ENCODE measurements at places on chromosomes 2 and 18.

DNA sequence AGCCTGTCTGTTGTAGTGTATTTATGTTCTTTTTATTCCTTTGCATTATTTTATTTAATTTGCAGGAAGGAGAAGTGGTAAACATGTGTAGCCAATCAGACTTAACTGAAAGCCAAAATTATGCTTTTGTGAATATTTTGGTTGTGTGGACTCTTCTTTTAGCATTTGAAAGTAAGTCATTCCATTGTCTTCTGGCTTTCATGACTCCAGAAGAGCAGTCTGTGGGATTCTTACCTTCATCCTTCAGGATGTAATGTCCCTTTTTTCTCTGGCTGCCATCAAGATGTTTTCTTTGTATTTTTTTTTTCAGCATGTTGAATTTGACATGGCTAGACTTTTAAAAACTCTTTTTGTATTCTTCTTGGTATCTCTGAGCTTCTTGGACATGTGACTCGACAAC, 895.2 kb upstream of the ZEB2 start:
- DNase-seq: no peak

DNA sequence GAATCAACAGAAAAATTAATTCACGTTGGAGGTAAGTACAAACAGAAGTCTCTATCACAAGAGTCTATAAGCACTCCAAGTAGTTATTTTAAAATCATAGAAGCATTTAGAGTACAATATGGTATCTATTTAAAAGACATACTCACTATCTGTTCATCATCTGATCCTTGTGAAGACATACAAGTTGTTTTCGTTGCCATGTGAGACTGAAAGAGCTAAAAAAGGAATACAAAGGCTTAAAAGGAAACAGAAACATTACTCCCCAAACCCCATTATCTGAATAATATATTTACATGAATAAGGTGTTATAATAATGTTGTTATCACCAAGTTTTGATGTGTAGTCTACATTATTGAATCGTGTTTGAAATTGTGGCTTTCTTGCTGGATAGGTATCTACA, 20.9 kb downstream of the SEPTIN10 start:
- DNase-seq: no peak

DNA sequence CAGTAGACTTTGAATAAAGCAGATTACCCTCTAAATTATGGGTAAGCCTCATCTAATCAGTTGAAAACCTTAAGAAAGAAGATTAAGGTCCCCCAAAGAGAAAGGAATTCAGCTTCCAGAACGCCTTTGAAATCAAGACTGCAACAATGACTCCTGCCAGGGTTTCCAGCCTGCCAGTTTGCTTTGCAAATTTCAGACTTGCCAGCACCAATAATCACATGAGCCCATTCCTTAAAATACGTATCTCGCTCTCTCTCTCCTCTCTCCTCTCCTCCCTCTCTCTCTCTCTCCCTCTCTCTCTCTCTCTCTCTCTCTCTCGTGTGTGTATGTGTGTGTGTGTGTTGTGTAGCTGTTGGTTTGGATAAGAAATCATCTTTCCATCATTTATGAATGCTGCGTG, 184.2 kb downstream of the PDE1A start:
- DNase-seq: no peak

DNA sequence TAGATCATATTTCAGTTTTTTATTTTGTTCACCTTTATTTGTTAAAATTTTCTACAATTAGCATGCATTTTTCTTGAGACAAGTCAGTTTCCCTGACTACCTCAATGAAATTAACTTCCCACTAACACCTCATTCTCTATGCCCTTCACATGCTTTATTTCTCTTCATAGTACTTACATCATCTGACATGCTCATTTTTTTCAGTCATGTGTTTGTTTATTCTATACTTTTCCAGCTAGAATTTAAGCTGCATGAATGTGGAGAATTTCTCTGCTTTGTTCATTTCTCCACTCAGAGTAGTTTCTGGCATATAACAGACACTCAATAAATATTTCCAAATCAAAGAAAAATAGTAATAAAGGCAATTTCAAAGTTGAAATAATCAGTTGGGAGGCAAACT, 78.9 kb upstream of the SCN7A start:
- DNase-seq: no peak

GRCh38 chr18:30650499-30650898, 392.0 kb downstream of the DSC3 start:
- DNase-seq: no peak

GRCh38 chr2:10495311-10495987, 47.3 kb upstream of the ODC1 start:
- DNase-seq: no peak

GRCh38 chr18:12651651-12652050, 6.3 kb downstream of the SPIRE1 start:
- no peak for DNase-seq

- DNase-seq: no peak
Measured at GRCh38 chr2:241063093-241063551, 39.0 kb downstream of the MTERF4 start.

DNA sequence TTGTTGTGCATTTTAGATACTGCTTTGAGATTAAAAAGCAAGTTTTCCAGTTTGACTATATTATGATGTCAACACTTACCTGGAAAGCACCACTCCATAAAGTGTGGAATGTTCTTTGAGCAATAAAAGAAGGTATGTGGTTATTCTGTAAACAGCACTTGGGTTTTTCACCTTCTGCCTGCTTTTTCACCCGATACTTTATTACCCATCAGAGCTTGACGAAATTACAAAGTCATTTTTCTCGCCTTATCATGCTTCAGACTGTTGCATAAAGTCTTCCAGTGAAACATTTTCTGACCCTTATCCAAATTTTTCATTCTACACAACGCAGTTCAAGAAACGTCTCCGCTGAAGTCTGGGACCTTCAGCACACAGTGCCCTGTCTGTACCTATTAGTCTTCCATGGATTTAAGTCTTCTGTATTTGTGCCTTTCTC, 25.2 kb downstream of the CAB39 start:
- DNase-seq: no peak

GRCh38 chr2:138997856-138998517, 217.8 kb upstream of the NXPH2 start:
- no peak for DNase-seq

DNA sequence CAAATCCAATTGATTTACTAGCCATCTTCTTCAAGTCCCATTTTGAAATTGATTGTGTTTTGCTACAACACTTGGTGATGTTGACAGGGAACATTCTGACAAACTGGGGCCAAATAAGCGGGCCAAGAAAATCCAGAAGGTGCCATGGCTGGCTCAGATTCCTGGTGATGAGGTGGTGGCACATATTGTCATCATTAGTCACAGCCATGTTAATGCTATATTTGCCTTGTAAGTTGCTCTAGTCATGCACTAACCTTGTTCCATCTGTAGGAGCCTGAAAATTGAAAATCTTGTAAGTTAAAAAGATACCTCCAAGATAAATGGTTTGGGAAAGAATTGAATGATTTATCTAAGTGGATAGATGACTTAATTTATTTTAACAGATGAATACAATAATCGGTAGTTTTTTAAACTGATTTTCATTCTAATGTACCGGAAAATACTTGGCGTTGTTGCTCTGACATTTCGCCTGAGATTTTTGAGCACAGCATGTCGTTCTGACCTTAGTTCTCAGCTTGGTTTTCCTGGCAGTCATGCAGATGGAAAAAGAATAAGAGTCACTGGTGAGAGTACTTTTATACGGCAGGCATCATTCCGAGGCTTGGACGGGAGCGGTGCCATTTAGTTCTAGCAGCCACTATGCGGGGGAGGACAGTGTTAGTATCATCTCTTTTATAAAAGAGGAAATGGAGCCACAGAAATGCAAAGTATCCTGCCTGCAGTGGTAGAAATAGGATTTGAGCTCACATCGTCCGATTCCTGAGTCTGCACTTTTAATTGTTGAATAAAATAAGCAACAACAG, 133.9 kb downstream of the ZNF532 start:
- no peak for DNase-seq

- no peak for DNase-seq
Measured at GRCh38 chr2:126383800-126384199, 272.2 kb upstream of the GYPC start.

GRCh38 chr2:102186791-102187495, at the start of gene IL1RL2:
IL1RL2 (plus strand) TSS chr2:102187023; CDS start chr2:102187868, 845 bp downstream.
- DNase-seq: no peak

DNA sequence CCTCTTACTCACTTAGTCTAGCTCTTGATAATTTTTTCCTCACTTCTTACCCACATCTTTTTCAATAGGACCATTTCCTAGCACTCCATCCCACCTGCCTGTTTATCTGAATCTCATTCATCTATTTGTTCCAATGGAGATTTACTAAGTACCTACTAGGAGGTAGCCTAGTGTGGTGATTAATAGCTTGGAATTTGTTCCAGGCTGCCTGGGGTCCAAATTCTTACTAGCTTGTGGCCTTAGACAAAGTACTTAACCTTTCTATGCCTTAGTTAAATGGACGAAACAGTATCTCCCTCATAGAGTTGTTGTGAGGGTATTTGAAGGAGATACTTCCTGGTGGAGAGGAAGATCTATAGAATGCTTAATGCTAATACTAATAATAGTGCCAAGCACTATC, 42.9 kb upstream of the SERTAD2 start:
- DNase-seq: no peak

DNA sequence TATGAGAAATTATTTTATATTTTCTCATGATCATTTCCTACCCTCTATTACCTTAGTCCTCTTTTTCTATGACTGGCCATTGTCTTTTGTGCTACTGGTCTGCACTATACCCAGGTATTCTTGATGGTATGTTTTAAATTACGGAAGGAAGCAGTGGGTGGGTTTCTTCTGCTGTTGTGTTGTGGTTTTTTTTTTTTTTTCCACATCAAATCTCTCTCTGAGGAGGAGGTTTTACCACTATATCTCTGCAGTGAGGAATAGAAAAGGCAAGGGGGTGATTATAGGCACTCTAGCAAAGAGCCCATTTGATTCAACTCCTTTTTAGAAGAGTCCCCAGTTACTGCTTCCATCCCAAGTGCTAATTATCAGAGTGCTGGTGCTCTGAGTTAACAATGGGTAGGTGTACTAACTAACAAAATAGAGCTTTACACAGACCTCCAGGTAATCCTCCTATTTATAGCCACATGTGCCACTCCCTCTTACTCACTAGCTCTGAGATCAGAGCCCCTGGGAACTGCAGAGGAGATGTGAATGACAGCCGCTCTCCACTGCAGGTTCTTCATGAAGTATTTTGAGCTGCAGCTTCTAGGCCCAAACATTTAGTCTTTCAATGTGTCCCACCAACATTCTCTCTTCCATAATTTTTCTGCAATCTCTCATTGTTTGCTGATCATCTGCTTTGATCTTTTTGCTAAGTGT, 301.6 kb upstream of the GULP1 start:
- DNase-seq: no peak

DNA sequence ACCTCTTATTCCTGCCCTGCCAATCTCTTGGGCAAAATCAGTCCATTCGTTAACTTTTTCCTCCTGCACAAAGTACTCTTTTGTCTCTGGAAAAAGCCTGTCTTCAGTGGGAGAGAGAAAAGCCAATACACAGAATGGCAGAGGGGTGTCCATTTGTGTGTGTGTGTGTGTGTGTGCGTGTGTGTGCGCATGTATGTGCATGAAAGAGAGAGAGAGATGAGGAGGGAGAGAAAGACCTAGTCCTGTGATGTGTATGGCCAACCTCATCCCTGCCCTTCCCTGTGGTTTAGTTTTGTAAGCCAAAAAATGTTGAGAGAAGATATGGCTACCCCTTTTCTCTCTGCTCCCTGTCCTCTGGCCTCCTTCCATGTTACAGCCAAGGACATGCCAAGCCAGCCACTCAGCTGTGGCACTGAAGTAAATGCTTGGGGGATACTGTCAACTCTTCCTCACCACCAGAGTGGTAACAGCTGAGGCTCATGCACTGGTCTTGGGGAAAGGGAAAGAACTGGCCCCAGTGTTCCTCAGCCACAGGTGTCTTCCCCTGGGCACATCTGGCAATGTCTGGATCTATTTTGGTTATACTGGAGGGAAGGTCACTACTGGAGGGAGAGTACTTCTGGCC, 10.6 kb downstream of the SLC4A5 start:
- DNase-seq: no peak

- no peak for DNase-seq
Measured at GRCh38 chr2:131050896-131051295, 42.4 kb downstream of the FAM168B start.

- DNase-seq: no peak
Measured at GRCh38 chr2:120702801-120703200, 32.9 kb upstream of the GLI2 start.

- DNase-seq: no peak
Measured at GRCh38 chr2:144137705-144138428, 382.1 kb downstream of the ZEB2 start.

- DNase-seq: no peak
Measured at GRCh38 chr18:65230311-65230710, 520.5 kb upstream of the CDH7 start.

DNA sequence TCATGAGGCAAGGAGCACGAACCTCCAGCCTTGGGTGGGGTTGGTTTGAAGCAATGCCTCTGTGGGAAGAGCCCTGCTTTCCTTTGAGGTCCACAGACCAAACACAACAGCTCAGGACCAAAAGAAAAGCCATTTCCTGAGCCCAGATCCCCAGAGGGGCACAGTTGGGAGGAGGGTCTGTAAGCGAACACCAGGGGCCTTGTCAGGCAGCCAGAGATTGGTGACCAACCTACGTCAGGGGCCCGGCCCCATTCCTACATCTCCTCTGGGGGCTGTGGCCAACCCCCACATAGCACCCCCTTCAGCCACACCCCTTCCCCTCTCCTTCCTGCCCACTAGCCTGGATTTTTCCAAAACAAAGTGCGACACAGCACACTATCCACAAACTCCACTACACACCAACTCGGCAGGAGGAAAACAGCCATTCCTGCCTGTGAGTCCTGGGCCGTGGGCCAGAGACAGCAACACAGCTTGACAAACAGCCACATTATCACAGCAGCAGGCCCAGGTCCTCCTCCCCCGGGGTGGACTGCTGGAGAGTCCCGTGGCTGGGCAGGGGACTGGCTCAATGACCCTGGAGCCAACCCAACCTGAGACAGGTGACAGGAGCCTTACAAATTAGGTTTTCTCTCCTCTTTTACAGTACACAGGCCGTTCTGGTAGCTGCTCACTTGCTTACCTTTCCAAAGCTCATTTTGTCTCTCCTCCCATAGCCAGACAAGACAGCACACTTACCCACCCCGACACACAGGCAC, 98.8 kb downstream of the TNS1 start:
- no peak for DNase-seq

GRCh38 chr2:11799826-11800225, 53.4 kb downstream of the LPIN1 start:
- DNase-seq: no peak

DNA sequence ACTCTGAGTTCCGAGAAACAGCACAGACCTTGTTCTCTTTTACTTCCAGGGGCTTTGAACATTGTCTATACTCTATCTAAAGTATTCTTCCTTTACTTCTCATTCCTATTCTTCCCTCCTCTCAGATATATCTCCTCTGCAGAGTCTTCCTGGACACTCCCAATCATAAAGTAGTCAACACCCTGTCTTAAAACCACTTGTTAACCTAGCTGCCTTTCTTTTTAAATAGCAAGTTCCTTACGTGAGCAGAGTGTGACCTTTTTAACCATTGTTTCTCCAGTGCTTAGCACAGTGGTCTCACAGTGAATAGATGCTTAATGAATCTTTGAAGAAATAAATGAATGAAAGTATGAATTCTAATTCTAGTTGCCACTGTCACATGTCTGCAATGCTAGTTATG, 47.4 kb downstream of the PTRHD1 start:
- DNase-seq: no peak

GRCh38 chr2:60361498-60361897, 192.0 kb downstream of the BCL11A start:
- no peak for DNase-seq

GRCh38 chr2:168015274-168015953, 232.0 kb downstream of the STK39 start:
- no peak for DNase-seq
